ENCODE measurements at places on chromosomes 1 and 21.

DNA sequence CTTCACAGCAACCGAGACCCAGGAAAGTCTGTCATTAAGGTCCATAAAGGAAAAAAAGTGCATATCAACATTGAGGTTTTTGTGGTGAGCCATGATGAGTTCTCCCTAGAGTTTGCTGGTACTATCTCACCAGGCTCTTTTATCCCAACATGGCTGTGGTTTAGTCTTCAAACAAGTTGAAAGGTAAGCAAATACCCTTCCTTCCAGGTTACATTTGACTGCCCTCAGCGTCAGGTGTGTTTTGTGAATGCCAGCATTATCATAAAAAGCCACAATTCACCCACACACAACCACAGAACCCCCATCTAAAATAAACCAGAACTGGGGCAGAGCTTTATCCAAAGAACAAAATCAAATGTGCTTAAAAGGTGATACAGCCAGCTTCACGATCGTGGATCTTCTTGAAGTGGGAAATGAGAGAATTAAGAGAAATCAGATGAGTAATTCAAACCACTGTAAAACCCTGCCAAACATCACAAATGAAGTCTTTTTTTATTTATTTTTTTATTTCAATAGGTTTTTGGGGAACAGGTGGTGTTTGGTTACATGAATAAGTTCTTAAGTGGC lies 64.7 kb downstream of the SETD4 start:
- no peak for DNase-seq

GRCh38 chr1:114490274-114490693 lies 20.7 kb downstream of the TRIM33 start:
- DNase-seq = no peak

- DNase-seq = no peak
Measured at GRCh38 chr1:2469103-2469940, 6.8 kb upstream of the PLCH2 start.

DNA sequence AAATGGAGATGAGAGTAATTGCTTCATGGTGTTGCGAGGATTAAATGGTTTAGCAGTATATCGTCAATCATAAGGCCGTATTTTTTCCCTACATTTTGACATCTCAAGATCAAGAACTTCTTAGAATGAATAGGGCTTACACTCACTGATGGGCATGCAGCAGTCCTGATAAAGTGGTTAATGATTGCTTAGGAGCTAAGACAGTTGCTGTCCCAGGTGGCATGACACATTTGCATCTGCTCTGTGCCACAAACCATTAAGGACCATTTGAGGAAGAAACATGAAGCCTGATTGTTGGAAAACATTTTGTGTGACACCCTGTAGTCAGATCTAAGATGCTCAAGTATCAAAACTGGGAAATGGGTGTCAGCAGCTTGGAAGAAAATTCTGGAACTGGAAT lies 81.0 kb upstream of the SGIP1 start:
- no peak for DNase-seq

GRCh38 chr1:21126324-21126723 lies 50.4 kb downstream of the EIF4G3 start:
- DNase-seq = peak; percentile 39

DNA sequence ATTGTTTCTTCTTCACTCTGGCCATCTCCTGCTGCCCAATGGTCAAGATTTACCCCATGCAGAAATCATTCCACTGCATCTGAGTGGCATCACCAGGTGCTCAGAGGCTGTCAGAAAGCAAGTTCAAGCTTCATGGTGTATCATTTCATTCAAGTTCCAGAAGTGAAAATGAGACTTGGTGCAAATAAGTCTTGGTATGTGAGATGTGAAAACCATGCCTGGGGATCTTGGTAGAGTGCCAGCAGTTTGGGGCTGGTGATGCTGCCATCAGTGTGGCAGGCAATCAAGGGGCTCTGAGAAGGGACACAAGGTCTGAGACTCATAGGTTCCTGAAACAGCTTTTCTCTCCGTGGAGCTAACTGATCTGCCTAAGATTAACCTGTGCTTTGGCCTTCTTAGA lies 52.0 kb downstream of the CD2 start:
- DNase-seq = no peak

GRCh38 chr1:165875171-165875570 lies 47.8 kb downstream of the UCK2 start:
- DNase-seq = no peak

GRCh38 chr1:53625049-53625448 lies 113.9 kb downstream of the GLIS1 start:
- no peak for DNase-seq

- DNase-seq = no peak
Measured at GRCh38 chr1:185450060-185450788, 133.2 kb upstream of the IVNS1ABP start.

GRCh38 chr1:81069856-81070255 lies 730.9 kb upstream of the ADGRL2 start:
- DNase-seq = no peak

DNA sequence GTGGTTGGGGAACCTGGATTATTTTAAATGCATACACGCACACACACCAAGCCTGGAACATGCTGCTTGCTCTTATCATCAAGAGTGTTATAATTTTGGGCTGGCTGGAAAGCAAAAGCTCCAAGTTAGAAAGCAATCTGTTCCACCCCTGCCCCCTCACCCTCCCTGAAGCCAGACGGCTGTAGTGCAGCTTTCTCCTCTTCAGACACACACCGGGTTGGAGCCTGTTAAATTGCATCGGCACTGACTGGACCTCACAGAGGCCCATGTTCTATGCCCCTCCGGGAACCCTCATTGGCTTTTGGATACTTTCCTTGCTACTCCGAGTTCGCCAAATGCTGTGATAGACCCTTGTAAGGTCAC lies 90.6 kb upstream of the KCNJ15 start:
- no peak for DNase-seq

DNA sequence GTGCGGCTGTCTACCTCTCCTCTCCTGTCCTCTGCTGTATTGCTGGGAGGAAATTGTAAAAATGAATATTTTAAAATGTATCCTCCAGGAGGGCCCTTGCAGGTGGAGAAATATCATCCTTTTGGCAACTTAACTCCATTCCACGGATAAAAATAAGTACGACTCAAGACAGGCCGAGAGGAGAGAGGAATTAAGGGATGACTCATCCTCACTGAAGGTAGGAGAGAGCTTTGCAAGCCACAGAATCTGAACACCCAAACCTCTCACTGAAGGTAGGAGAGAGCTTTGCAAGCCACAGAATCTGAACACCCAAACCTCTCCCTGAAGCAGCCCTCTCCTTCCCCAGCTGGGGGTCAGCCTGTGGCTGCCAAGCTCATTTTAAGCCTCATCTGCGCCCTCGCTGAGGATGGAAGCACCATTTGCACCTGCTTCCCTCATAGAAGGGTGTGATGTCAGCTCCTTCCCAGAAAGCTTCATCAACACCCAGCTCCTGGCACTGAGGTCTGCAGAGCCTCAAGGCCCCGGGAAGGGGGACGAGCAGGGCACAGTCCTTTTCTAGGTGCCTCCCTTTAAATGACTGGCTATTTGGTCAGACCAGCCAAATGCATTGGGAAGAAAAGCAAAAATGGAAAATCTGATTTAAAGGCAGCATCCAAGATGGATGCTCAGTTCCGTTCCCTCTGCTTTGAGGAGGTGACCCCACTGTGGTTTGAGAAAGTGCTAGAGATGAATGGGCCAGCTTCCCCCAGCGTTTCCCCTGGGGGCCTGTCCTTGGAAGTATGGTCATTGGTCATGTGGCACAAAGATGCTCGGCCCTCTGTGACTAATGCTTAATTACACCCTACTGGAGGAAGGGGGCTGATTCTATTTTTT lies 12.9 kb upstream of the SELENON start:
- no peak for DNase-seq

DNA sequence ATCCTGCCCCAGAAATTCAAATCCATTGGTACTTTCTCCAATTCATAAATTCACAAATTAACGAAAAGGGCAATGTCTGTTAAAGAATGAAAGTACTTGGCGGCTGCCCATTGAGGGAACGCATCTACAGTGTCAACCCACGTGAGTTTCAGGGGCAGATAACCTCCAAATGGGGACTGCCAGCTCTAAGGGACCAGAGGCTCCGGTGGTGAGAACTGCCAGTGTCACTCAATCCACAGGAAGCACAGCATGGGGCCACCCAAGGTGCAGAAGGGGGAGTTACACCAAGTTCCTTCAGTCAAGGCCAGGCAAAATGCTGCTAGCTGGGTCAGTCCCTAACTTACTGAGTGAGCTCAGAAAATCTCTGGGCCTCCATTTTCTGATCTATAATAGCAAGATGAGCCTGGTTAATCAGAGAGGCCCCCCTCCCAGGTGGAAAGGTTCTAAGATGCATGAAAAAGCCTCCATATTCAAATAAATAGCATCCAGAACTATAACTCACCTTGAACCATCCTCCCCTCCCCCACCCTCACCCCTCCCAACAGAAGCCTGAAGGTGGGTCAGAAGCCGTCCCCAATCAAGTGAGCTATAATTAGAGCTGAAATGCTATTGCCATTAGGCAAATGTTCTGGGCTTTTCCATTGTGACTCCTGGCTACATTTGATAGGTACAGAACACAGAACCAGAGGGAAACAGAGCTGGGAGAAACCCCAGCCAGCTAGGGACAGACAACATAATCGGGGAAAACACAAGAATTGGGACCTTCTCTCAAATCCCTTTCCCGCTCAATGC lies 41.7 kb downstream of the LRP8 start:
- DNase-seq = no peak

DNA sequence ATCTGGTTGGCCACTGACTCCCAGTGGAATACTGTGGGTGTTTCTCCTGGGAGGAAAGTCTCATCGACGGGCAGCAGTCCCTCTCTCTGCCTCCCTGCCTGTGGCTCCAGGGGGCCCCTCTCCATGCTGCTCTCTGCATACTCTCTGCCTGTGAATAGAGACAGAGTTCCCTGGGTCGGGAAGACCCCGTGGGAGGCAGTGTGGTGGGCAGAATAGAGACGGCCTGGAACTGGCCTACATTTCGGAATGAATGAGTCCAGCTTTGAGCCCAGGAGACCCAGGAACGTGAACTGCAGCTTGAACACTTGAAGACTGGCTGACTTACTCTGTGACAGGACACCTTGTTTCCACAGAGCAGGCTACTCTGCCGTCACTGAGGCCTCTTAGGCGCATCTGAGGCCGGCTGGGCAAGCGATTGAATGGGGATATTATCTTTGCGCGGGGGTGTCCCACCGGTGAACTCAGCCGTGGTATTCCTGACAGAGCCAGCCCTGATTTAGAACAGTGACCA lies 64.0 kb downstream of the KIF21B start:
- no peak for DNase-seq

GRCh38 chr21:42269386-42269785 lies 45.8 kb downstream of the TFF3 start:
- DNase-seq = no peak

GRCh38 chr1:158039380-158039779 lies 45.9 kb downstream of the KIRREL1 start:
- DNase-seq = no peak

- DNase-seq = no peak
Measured at GRCh38 chr21:29347274-29347681, 48.6 kb downstream of the BACH1 start.

- no peak for DNase-seq
Measured at GRCh38 chr1:39777306-39777705, 6.2 kb upstream of the OXCT2 start.

DNA sequence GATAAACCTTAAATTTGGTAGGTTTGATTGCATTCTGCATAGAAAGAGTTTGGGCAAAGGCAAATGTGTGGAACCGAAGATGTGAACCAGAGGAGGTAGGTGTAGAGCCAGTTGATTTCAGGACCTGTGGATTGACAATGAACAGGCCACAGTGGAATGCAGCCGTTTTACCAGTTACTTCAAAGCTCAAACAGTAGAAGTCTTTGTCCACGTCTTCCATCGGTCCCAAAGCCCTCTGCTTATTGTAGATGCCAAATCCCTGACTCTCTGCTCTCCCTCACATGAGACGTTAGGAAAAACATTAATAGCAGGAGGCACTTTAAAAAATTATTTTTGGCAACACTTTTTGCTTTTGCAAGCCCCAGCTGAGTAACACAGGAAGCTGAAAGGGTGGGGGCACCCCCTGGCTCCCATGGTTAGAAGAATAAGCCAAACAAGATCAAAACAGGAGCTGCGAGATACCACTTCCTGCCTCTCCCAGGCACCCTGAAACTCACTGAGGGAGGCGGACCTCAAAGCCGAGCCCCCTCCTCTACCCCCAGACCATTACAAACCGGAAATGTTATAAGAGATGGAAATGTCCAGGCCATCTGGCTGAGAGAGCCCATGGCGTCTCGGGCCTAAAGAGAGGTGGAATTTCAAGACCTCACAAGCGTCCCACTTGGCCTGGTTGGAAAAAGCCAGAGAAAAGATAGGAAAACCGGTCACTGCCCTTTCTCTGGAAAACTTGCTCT lies 13.5 kb downstream of the TRAF3IP3 start:
- no peak for DNase-seq

- DNase-seq = no peak
Measured at GRCh38 chr1:8135250-8135649, 109.1 kb upstream of the ERRFI1 start.

DNA sequence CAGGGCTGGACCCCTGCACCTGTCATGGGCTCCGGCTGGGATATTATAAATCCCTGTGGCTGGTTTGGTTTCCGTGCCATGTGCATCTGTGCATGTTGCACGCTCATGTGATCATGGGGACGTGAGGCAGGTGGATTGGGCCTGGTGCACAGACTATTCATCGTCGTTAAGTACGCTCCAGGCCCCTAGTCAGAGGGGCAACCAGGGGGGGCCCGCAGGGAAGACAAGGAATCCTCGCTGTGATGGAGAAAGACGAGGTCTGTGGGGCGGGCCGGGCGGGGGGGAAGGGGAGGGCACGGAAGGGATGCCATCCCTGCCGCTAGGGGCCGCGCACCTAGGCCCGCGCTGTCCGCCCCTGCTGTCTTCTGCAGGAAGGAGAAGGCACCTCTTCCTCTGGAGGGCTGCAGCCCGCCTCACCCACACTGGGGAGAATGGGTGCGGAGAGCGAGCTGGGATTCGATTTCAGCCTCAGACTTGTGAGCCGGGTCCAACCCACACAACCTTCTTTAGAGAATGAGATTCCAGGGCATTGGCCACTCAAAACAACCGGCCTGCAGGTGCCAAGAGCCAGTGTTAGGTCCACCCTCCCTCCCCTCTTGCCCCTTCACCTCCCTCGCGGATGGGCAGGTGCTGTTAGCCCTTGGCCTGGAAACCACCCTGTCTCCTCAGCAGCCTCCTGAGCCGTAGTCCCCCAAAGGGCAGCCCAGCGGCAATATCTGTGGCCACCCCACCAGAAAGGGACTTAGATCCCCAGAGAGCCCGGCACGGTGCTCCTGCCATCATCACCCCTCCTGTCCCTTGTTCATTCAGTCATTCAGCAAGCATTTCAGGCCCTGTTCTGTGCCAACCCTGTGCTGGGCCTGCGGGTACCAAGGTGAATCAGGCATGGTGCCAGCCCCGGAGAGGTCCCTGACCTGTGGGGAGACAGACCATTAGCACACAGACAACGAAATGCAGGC lies 950 bp upstream of the LRP8 start:
- DNase-seq = no peak

- DNase-seq = no peak
Measured at GRCh38 chr1:50779801-50780200, 180.3 kb downstream of the FAF1 start.
